ENCODE measurements at places on chromosomes 13 and 19.

DNA sequence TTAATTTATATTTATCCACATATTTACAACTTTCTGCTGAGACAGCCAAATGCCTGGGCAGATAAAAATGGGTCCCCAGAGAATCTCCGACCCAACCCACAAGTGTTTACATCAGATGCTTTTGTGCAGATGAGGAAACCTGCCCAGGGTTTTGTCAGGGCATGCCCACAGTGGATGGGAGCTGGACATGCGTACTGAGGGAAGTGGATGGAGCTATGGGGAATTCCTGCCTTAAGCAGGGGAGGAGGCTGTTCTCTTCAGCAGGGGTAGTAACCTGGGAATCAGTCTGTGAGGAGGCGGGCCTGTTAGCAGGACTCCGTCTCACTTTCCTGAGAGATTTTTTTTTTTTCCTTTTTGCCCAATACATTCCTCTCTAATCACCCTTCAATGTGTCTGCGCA lies 122.9 kb downstream of the RFC3 start:
- no peak for DNase-seq

GRCh38 chr13:28744656-28745055 lies 25.9 kb upstream of the SLC46A3 start:
- DNase-seq: no peak

DNA sequence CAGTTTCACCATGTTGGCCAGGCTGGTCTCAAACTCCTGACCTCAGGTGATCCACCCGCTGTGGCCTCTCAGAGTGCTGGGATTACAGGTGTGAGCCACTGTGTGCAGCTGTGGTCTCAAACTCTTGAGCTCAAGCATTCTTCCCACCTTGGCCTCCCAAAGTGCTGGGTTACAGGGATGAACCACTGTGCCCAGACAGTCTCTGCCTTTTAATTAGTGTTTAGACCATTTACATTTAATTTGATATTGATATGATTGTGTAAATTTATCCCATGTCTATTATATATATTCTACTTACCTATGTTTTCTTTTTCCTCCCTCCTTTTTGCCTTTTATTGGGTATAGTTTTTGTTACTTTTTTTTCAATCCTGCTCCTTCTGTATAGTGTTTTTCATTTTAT lies 1.9 kb downstream of the NFKBIB start:
- no peak for DNase-seq

DNA sequence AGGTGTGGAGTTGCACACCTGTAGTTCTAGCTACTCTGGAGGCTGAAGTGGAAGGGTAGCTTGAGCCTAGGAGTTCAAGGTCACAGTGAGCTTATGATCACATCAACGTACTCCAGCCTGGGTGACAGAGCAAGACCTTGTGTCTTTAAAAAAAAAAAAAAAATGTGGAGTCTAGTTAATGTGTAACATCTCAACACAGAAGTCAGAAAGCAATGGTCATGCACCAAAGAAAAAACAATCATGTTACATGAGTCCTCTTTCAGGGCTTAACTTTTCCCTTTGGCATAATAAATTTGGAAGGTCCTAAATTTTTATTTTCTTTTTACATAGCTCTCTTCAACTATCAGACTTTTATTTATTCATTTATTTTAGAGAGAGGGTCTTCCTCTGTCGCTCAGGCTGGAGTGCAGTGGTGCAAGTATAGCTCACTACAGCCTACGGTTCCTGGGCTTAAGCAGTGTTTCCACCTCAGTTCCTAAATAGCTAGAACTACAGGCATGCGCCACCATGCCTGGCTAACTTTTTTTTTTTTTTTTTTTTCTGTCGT lies 22.3 kb downstream of the SETDB2 start:
- DNase-seq: no peak

DNA sequence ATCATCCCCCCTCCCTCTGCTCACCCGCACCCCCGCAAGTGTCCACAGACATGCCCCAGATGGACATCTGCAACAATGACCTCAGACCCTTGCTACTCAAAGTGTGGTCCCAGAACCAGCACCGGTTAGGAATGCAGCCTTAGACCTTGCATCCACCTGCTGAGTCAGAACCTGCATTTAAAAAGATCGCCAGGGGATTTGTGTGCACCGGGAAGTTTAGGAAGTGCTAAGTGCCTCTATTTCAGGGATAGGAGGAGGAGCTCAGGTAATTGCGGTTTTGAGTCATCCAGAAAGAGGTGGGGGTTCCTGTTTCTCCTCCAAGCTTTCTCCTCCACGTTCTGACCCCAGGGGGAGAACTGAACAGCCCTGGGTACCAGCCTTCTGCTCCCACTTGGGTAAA lies 46.2 kb downstream of the CACNA1A start:
- DNase-seq: no peak

GRCh38 chr13:75402787-75403186 lies 79.2 kb downstream of the TBC1D4 start:
- DNase-seq: no peak

DNA sequence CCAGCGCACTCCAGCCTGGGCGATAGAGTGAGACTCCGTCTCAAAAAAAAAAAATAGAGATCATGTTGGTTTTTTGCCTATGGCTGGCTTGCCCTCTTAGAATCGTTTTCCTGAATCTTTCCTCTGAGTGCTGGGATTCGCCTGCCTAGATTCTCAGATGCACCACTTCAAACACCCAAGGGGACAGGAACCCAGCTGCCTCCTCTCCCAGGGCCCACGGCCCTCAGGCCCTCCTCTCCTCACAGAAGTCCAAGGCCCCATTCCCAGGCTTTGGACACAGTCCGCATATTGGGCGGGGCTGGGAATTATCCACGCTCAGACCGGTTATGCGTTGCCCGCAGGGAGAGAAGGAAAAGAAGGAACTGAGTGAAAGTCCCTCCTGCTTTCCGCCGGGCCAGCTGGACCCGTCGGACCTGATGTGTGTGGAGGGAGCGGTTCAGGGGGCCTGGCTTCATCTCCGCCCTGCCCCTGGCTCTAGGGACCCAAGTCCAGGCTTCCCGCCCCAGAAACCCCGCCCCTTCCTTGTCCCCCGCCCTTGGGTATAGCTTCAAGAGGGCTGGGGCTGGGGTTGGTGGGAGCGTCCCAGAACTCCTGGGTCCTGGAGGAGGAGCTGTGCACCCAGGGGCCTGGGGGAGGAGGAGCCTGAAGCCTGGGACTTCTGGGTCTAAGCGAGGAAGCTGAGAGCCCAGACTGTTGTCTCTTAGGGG lies 5.8 kb downstream of the PPFIA3 start:
- no peak for DNase-seq

- no peak for DNase-seq
Observed at GRCh38 chr13:107233541-107233940, 665.6 kb upstream of the ARGLU1 start.

DNA sequence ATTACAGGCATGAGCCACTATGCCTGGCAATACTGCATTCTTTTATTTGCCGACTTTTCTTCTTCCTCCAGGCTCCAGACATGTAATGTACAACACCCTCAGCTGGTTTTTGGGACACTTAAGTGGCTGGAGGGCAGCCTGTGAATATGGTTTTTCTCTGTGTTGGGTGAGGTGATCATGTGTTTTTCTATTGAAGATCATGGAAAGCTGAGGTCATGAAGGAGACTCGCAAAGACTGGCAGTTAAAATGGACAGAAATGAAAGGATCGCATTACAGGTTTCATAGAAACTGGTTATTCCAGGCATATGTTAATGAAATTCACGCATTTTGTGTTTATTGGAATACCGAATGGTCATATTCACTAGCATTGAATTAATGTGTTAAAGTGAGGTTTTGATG lies 85.2 kb upstream of the RNF113B start:
- DNase-seq: no peak

Measured in SK-N-MC (cell line).